Activated CD8-positive, alpha-beta memory T cell treated with anti-CD3 and anti-CD28 coated beads for 24 hours (primary cell): ENCODE measurements at places on chromosomes 1 and 21.

DNA sequence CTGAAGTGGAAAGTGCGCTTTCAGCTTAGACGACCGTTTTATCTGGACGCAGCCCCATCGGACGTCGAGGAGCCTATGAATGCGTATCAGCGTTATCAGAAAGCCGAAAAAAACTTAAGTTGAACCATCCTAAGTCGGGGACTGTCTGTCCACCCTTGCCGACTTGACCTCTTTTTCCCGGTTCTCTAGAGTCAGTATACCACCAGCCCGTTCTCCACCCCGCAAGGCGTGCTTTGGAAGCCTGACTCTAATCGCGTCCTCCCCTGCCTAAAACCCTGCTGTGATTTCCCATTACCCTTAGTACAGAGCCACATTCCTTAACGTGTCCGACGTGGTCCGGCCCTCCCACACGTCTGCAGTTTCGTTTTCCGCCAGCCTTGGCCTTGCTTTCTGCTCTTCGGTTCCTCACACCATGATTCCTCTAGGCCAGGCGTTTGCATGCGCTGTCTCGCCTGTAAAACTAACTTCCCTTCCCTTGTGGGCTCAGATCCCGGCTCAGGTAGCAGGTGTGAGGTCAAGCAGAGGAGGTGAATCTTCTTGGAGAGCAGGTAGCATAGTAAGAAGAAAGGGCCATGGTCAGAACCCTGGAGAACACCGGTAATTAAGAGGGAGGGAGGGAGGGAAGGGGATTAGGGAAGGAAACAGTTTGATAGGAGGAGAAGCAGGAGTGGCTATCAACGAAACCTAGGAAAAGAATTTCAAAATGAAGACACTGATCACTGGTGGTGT lies 865 bp downstream of the ADPRS start:
- no peak for DNase-seq

DNA sequence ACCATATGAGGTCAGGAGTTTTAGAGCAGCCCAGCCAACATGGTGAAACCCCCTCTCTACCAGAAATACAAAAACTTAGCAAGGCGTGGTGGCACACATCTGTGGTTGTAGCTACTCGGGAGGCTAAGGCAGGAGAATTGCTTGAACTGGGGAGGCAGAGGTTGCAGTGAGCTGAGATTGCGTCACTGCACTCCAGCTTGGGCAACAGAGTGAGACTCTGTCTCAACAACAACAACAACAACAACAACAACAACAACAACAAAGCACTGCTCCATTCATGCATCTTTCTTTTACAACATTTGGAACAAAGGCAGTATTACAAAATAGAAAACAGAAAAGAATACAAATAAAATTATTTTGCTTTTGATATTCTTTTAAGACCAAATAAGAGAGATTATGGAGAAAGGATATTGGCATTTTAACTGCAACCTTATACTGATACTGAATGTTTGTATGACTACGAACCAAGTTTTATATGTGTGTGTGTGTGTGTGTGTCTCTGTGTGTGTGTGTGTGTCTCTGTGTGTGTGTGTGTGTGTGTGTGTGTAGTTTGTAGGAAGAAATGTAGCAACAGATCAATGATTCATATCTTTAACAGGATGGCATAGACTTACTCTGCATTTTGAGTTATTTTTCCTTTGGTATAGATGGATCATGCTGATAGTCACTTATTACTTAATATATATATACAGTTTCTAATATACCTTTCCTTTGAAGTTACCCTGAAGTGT lies 24.6 kb downstream of the ATF6 start:
- DNase-seq = no peak

DNA sequence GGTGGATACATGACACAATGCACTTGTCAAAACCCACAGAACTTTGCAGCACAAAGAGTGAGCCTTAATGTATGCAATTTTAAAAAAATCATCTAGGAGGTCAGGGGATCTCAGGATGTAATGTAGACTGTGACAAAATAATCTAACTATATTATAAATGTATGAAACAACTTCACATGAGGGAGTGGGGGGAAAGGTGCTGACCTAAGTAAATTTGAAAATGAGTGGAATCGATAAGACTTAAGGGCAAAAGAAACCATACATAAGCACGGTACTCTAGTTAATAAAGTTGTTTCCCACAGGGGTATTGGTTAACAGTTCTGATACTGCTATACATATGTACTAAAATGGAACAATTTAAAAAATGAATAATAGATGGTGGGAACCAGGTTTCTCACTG lies 64.7 kb downstream of the PRPF38A start:
- no peak for DNase-seq

- no peak for DNase-seq
Measured at GRCh38 chr1:206040328-206040727, 12.6 kb upstream of the RHEX start.

DNA sequence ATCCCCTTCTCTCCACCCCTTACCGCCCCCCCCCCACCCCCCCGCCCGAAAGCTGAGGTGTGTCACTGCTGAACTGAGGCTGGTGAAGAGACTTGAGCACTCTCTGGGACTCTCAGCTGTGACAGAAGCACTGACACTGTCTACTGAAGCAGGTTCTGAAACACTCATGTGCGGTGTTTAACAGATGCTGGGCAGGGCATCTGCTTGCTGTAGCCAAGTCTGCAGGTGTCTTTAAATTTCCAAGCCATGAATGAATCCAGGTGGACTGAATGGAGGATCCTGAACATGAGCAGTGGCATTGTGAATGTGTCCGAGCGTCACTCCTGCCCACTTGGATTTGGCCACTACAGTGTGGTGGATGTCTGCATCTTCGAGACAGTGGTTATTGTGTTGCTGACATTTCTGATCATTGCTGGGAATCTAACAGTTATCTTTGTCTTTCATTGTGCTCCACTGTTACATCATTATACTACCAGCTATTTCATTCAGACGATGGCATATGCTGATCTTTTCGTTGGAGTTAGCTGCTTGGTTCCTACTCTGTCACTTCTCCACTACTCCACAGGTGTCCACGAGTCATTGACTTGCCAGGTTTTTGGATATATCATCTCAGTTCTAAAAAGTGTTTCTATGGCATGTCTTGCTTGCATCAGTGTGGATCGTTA lies at the start of gene GPR52:
Gene GPR52 (plus strand): TSS at position 99 of the 665 bp plus-strand sequence. CDS start 148 bp downstream, at position 247.
- no peak for DNase-seq

GRCh38 chr1:171446386-171446785 lies 38.9 kb upstream of the PRRC2C start:
- no peak for DNase-seq

DNA sequence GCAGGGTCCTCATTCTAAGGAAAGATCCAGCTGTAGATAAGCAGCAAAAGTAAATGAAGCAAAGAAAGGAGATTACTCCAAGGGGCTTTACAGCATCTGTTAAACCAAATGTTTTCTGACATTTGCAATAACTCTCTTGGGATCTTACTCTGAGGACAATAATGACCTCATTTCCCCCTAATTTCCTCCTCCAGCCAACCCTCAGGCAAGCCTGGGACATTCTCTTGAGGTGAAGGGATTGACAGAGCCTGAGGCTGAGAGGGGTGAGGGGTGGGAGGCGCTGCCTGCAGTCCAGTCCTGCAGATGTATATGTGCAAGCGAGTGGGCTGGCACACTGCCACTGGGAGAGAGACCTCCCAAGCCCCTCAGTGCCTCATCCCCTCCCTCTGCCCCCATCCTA lies 40.5 kb upstream of the NEK2 start:
- no peak for DNase-seq

GRCh38 chr1:75129660-75129982 lies 4.6 kb upstream of the LHX8 start:
- no peak for DNase-seq

- DNase-seq = no peak
Measured at GRCh38 chr1:150162862-150163706, 13.4 kb downstream of the PLEKHO1 start.

DNA sequence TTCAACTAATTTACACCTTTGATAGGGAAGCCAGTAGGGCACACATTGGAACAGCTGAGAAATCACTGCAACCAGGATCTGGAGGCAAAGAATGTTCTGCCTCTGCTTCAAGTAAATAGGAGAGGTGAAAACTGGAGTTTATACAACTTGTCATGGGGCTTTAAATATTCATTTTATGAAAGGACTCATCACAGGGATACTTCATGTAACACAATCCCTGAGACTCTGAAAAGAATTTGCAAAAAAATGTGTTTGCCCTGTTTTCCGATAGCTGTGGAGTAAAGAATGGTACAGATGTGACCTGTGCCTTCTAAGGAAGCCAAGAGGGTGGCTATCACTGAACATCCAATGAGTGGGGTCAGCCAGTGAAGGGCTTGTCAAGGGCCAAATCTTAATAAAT lies 152.0 kb downstream of the LMX1A start:
- no peak for DNase-seq

DNA sequence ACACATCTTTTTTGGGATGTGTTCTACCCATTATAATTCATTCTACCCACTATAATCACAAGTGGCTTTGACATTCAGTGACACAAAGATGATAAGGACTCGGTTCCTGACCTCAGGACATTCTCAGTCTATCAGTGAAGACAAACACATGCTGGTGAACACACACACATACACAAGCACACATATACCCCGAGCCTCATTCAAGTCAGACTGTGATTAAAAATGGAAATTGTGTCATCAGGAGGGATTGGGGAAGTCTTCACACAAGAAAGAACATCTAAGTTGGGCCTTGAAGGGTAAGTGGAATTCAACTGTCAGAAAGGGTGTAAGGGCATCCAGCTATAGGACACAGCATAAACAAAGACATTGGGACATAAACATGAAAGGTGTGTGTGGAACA lies 2.6 kb upstream of the LAD1 start:
- no peak for DNase-seq

DNA sequence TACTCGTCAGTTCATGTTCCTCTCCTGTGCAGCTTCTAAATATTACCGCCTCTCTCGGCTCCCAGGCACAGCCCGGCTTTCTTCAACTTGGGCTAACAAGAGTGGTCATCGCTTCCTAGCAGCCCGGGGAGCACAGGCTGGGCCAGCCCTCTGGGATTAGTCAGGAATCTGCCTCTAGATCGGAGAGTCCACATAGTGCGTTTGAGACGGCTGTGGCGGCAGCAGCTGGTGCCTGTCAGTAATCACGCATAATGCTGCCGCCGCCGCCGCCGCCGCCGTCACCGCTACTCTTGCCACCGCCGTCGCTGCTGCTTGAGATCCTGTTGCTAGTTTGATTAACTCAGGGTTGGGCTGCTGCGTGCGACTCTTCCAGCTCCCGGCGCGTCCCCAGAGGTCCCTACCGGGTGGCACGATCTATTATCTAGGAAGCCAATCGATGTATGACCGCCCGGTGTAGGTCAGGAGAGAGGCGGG lies at the start of gene RXRG:
Gene RXRG (minus strand): TSS at position 230 of the 474 bp plus-strand sequence. CDS start 233 bp downstream, outside the sequence.
- peak; percentile 61 for DNase-seq

GRCh38 chr1:26010825-26011224 lies 10.8 kb upstream of the EXTL1 start:
- no peak for DNase-seq

DNA sequence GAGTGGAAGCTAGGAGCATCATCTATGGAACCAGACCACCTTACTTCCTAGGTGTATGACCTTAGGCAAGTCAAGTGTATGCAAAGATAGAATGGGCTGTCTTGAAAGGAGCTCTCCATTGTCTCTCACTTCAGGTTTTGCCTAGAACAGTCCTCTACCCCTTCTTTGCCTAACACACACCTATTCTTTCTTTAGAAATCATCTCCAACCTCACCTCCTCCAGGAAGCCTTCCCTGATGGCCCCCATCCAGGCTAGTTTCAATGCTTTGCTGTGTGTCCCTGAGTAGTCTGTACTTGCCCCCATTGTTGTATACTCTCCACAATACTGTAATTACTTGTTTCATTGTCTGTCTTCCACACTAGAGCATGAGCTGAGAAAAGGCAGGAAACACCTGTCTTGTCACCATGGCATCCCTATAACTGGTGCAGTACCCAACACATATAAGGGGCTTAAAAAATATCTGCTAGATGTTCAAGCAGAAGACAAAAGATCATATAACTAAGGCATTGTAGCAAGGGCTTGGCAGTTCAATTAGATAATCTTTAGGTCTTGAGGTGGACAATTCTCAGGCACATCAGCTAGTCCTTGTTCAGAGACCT lies 83.0 kb downstream of the RRAGC start:
- no peak for DNase-seq

- no peak for DNase-seq
Measured at GRCh38 chr21:46486481-46487126, 27.9 kb downstream of the DIP2A start.

DNA sequence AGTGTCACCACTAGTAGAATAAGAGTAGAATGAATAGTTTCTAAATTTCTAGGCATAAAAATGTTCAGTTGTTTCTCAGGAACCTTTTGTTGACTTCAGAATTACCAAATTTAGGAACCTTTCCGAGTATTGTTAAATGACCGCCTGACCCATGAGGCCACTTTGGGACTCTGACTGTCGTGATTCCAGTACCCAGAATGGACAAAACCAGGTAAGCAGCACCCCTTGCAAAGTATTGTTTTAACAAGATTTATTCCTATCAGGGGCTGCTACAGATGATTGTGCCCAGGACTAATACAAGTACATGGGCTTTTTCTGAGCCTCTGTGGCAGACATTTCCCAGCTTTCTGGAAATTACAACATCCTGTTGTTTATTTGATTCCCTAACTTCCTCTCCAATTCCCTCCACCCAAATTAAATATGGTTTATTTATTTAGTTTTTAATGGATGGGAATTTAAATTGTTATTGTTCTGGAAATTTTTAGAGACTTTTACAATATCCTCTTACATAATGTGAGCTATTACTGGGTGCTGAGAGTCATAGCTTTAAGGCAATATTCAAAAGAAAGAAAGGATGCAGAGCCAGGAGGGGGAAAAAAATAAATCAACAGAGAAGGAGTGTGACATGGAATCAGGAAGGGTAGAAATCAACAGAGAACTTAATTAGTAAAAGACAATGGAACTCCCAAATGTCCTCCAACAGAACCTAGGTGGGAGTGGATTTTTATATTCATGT lies 37.4 kb upstream of the NTPCR start:
- no peak for DNase-seq

DNA sequence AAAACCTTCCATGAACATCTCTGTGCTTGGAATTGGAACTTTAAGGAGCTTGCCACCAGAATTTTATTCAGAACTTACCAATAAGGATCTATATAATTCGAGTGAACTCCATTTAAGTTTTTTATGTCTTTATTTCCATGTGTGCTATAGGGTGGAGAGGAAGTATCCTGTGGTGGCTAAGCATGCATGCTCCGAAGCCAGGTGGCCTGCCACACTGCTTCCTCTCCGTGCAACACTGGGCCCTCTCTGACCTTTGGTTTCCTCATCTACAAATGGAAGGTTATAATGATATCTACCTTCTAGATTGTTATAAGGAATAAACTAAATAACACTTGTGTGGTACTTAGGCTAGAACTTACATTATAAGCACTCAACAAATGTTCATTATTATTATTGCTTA lies 382.1 kb downstream of the PTPRC start:
- DNase-seq = no peak

DNA sequence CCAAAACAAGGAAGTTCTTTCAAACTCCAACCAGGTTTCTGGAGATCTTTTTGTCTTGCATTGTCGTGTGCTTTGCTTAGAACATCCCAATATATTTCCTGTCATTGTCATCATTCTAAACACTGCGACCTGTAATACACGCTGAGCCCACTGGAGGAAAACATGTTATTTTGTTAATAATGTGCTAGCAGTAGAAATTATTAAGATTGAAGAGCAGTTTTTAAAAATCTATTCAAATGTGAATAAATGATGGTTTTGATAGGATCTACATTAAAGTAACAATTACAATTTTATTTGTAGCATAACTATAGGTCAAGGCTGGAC lies 268.5 kb downstream of the PTPRC start:
- no peak for DNase-seq
